ENCODE measurements at places on chromosomes 2 and 18.

DNA sequence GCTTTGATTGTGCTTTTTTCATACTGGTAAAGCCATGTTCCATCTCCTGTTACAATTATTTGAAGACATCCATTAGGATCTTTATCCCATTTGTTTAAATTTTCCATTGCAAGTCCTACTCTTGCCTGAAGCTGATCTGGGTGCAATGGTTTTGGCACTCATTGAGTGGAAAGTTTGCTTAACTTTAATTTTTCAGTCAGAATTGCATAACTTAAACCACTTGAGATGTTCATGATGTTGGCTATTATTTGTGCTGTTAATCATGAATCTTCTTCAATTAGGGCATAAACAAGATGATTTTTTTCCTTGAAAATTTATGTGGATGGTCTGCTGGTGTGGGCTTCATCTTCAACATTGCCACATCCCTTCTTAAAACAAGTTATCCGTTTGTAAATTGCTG is 180.1 kb downstream of the ST6GAL2 start:
- DNase-seq, result no peak

DNA sequence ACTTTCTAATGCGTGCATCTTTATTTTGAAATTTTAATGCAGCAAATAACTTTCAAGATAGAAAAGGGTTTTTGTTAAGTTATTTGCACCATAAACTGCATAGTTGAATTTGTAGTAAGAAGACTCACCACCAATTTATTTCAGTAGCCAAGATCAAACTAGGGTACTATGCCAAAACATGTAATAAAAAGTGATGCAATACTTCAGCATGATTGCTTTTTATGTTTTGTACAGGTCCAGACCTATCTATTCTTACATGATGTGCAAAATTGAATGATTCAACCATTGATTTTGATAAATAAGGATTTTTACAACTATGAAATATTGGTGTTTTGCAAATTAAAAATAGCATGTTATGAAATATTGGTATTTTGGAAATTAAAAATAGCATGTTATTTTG is 26.7 kb downstream of the AGPS start:
- DNase-seq, result no peak

GRCh38 chr2:162062559-162062958 is 11.5 kb downstream of the DPP4 start:
- no peak for DNase-seq

GRCh38 chr2:230748087-230748486 is 35.4 kb downstream of the CAB39 start:
- no peak for DNase-seq

DNA sequence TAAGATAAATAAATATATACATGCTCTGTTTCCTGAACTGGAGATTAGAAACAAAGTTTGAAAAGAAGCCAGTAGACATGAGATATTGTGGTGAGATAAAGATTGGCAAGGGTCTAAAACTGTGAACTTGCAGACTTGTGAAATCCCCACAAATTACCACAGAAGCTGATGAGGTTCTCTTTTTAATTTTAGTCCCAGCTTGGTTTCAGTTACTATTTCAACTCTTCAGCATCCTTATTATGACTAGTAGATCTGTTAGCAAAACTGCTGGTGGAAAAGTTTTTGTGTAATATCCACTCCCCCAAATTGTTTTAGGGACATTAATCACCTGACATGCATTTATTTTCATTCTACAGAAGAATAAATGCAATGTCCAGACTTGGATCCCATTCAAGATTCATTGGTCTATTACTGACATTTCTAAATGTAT is 20.8 kb downstream of the RASGRP3 start:
- no peak for DNase-seq

DNA sequence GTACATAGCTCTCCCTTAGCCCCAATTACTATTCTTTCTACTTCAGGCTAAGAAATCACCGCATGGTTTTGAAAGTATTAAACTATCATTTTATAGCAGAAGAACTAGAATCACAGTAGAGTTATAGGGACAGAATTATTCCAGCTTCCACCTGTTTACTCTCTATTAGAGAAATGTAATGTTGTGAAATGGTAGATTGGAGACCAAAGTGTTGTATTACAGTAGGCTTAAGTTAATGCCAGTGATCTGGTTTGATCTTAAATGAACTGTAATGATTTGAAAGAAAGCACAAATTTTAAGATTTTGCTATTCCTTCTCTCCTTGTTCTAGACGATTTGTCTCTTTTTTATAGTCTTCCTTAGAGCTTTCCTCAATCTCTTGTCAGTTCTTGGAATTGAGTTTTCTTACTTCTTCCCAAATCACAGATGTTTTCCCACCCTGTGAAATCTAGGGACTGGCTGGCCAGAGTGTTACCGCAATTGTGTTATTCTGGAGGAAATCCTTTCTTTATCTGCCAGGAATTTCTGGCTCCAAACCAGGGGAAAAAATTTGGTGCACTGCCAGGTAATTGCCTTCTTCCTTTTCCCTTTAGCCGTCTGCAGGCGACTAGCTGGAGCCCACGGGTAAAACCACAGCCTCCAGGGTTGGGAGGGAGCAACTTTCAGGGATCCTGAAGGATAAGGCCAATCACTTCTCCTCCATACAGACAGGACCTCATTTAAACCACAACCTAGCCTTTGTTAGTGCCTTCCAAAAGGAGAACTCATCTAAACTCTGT is 51.7 kb downstream of the NOP58 start:
- no peak for DNase-seq

DNA sequence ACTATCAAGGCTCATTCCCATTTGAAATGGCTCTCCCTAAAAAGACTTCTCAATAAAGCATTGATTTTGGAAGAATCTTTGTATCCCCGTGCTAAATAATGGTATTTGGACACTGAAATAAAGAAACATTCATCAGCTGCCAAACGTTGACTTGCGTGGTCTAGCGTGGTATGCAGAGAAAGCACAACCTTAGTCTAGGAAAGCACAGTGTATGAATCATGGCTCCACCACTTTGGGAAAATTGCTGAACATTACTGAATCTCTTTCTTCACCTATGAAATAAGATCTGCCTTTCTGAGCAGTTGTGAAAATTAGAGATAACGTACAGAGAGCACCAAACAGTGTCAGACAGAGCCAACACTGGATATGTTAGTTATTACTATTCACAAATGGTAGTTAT is 353.9 kb downstream of the SS18 start:
- DNase-seq, result no peak

DNA sequence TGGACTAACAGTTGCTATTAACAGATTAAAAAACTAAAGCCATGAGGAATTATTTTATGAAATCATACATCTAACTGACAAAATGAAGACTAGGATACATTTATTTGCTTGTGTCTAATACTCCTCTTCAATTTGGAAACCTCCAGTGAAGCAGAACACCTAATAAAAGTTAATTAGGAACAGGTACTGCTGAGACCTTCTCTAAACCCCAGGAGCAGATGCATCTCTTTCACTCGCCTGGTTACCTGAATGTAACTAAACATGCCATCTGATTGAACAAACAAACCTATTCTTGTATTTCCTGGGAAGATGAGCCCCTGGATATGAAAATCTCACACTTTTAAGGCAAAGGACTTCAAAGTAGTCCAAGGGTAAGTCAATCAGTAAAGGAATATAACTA is 898.2 kb downstream of the NRXN1 start:
- no peak for DNase-seq

DNA sequence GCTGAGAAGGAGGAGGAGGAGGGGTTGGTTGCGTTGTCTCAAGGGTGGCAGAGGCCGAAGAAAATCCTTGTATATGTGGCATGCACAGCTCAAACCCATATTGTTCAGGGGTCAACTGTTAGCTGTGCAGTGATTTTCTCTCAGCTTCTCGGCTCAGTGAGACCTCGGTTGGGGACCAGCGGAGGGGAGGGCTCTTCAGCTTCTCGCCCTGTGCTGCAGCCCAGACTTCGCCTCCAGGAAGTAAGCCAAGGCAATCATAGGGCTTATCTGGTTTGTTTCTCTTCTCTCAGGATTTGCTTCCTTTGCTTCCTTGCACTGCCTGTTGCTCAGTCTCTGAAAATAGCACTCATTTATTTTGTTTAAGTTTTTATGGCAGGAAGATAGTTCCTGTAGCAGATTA is 85.5 kb downstream of the SOWAHC start:
- DNase-seq, result no peak

- DNase-seq, result no peak
Measured at GRCh38 chr2:177728399-177728765, 335.8 kb downstream of the AGPS start.

Data from activated T-cell treated with anti-CD3 and anti-CD28 coated beads, Interleukin-2, amount 50 U/mL, for 1 hour (primary cell).